ENCODE measurements at places on chromosomes 2 and 18. TPM values are rescaled to one million over a fixed set of nuclear protein-coding genes. Genes with fewer than 3 reads are reported as not detected.

Gene RNF149
- total RNA-seq = 40.3 TPM

Gene GLS
- 256 TPM for total RNA-seq

Gene DGKD
- 49.1 TPM for total RNA-seq

Gene CRYBA2
- not detected for total RNA-seq

Gene FABP1
- total RNA-seq = not detected

Gene KIAA2012
- total RNA-seq = not detected

Gene GKN2
- not detected for total RNA-seq

Gene KCNIP3
- 0.28 TPM for total RNA-seq

Gene RAB11FIP5
- total RNA-seq = 13.4 TPM

Gene KIAA1328
- total RNA-seq = 7.6 TPM

Gene DLGAP1
- total RNA-seq = 0.99 TPM

Gene ABCB11
- not detected for total RNA-seq

Gene CERS6
- 25.3 TPM for total RNA-seq

Gene LRRTM4
- total RNA-seq = not detected

Gene MC2R
- total RNA-seq = not detected

Gene CD8B
- not detected for total RNA-seq

Gene TRIM43
- total RNA-seq = not detected

Gene FAM168B
- 82.3 TPM for total RNA-seq

Gene TRIM54
- total RNA-seq = 0.47 TPM

Gene MAP3K19
- not detected for total RNA-seq

Gene COBLL1
- total RNA-seq = not detected

Measured in activated CD4-positive, alpha-beta T cell treated with anti-CD3 and anti-CD28 coated beads, Interleukin-2, amount 10 ng/mL, durations not matched to agents 24 days and 14 days (primary cell).